ENCODE measurements at places on chromosomes 2 and 18.

GRCh38 chr2:147019311-147019710 lies 825.5 kb upstream of the ACVR2A start:
- no peak for DNase-seq

DNA sequence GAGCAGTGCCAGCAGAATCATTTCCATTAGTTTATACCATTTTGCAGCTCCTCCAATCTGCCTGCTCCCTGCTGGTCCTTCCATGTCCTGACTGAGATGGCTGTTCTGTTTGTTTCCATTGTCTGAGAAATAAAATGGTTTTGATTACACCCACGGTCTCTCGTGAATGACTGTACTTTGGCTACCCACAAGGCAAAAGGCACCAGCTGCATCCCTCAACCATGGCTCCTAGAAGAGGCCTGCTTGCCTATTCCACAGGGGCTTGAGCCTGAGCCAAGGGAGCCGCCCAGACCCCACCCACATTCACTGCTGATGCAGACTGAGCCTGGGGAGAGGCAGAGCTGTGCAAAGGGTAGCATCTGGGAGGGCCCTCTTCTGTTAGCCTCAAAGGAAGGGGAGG lies 31.2 kb downstream of the MARCHF4 start:
- no peak for DNase-seq

DNA sequence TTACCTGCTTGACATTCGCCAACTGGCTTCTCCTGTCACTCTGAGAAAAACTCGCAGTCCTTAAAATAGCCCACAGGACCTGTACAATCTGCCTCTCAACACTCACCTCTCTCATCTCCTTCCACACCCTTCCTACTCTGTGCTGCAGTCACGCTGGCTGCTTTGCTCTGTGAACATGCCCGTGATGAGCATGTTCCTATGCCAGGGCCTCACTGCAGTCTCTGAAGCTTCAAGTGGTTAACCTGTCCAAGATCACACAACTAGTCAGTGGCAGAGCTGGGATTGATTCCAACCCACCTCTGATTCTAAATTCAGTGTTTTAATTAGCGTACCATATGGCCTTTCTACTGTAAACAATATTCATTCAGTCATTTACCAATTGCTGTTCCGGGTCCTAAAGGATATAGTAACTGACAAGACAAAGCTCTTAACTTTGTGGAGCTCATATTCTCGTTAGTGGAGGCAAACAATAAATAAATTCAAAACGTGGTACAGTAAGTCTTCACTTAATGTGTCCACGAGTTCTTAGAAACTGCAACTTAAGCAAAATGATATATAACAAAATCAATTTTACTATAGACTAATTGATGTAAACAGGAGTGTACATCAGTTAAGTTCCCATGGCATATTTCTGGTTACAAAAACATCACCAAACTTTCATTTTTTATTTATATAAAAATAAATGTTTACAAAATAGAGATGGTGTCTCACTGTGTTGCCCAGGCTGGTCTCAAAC lies 38.9 kb upstream of the FBXO11 start:
- no peak for DNase-seq

- no peak for DNase-seq
These were observed 28.7 kb downstream of the ACAA2 start for GRCh38 chr18:49784427-49785185.

GRCh38 chr2:204313256-204313655 lies 232.0 kb upstream of the PARD3B start:
- no peak for DNase-seq

GRCh38 chr2:234502285-234502918 lies 5.5 kb upstream of the ARL4C start:
- no peak for DNase-seq

DNA sequence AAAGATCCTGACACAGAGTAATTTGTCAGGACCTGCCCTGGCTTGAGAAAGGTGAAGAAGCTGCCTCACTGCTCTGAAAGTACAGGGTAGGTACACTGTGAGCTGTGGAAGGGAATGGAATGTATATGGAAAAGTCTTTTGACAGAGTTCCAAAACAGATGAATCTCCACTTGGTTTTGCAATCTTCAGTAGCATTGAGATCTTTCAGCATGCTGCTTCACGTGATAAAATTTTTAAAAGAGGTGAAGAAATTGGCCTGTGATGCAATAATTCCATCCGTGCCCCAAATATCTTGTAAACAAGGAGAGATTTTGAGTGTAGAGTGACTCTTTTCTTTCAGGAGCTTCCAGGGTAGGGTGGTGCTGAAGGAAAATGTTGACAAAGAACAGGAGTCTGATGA lies 123.1 kb downstream of the OSR1 start:
- no peak for DNase-seq

DNA sequence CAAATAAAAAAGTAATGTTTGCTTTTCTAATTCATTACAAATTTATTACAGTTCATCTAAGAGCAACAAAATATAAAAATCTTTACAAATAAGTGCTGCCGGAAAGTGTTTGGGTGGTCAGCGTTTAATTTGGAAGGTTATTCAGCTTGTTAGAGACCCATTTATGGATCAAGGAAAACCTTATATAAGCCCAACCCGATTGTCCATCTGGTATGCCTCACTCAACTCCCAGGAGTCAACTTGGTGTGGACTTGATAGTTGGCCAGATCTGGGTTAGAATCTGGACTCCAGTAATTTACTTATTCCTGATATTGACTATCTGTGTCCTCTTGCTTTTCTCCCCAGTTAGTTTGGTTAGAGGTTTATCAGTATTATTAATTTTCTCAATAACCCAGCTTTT lies 106.2 kb downstream of the KCTD1 start:
- DNase-seq, result no peak

- no peak for DNase-seq
These were observed 3.3 kb downstream of the SLC8A1 start for GRCh38 chr2:40448476-40449079.

- DNase-seq, result no peak
These were observed 71.7 kb downstream of the MARCO start for GRCh38 chr2:119013671-119014070.

DNA sequence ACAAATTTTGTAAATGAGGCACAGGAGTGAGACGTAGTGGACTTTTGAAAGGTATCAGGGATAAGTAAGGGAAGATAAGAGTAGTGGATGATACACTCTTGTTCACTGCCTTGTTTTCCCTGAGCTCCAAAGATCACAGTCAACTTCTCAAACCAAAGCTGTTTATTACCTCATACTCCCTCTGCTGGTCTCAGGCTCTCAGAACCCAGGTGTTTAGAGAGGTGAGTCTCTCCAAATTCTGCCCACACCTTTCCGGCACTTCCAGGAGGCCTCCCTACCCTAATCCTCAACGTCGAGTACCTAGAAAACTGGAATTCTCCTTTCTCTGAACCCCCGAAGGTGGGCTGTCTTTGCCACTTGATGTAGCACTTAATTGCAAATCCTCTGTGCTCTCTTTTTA lies 621.1 kb downstream of the BCL11A start:
- DNase-seq, result no peak

- DNase-seq, result no peak
These were observed 120.8 kb downstream of the PLCL1 start for GRCh38 chr2:197925204-197925603.

DNA sequence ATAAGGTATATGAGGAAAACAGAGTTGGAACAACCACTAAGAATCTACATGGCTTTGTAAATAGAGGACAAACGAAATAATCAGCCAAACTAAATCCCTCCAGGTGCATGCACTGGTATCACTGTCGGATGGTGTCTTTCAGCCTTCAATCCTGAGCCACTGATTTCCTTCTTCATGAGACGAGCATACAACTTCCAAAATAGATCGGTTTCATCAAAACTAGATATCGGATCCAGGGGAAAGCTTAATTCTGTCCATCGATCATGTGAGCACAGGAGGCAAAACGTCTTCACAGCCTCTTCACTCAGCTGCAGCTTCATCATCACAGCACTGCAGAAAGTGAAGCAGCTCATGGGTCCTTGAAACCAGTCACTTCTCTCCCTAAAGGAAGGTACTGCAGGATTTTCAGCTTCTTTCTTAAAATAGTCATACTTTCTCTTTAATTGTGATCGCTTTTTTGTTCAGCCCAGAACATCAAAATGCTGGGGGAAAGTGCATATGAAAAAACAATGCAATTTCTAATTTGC lies 80.5 kb downstream of the DTNB start:
- DNase-seq, result no peak

GRCh38 chr2:192307530-192307929 lies 112.8 kb upstream of the TMEFF2 start:
- no peak for DNase-seq

GRCh38 chr2:24239553-24239952 lies 64.7 kb downstream of the FAM228A start:
- no peak for DNase-seq

DNA sequence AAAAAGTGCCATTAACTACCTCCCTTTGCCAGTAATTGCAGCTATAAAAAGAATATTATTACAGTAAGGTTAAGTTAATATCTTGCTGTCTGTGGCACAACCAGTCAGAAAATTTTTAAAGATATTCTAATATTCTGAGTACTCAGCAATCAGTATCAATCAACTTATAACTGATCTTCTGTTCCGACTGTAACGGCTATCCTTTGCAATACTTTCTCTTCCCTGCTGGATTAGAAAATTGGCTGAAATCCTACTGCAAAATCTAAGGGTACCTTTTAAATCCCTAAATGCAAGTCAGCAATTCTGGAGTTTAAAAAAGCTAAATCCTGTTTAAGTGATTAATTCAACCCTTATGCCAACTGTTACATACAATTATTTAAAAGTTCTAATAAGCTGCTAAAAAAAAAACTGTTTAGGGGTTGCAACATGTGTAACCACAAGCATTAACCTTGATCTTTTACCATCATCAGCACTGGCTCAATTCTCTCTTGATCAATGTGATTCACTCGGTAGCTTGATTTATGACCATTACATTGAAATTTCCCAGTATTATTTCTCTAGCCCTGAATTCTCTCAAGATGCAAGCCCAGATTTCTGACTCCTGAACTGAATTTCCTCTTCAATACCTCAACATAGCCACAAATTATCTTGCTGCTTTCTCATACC lies 20.5 kb downstream of the GAREM1 start:
- no peak for DNase-seq

GRCh38 chr2:47508641-47509040 lies 105.7 kb downstream of the MSH2 start:
- DNase-seq, result no peak

DNA sequence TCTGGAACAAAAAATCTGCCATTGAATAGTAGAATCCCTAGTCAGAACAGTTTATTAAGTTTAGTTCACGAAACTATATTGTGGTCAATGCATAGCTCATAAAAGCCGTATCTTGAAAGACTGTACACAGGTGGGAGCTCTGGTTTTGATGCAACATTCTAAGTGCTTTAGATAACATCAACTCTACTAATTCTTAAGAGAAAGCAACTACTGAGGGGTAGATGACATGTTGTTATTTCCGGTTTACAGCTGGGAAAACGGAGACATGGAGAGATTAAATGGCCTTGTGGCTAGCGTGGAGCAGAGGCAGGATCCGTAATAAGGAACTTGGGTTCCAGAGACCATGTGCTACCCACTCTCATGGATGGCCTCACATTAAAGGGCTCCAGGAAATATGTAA lies 4.2 kb upstream of the ITGA6 start:
- DNase-seq, result no peak

GRCh38 chr2:135163306-135163705 lies 111.2 kb downstream of the RAB3GAP1 start:
- no peak for DNase-seq

- DNase-seq, result no peak
These were observed 857 bp upstream of the INHBB start for GRCh38 chr2:120344976-120345581.

DNA sequence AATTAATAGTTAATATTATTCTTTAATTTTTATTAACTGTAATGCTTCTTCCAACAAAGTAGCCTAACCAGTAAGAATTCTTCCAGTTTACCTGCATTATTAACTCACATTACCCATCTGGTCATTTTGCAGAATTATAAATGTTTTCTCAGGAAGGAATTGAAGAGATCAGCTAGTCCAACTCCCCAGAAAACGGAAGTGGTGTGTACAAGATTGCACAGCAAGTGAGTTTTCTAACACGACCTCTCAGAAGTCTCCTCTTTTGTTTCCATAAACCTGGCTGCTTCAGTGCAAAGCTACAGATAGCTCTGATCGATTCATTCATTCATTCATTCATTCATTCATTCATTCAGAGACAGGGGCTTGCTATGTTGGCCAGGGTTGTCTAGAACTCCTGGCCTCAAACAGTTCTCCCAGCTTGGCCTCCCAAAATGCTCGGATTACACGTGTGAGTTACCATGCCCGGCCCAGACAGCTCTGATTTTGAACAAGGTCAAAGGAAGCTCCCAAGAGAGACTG lies 128.8 kb upstream of the REV1 start:
- DNase-seq, result no peak

GRCh38 chr2:54366487-54367280 lies 89.4 kb upstream of the SPTBN1 start:
- no peak for DNase-seq

DNA sequence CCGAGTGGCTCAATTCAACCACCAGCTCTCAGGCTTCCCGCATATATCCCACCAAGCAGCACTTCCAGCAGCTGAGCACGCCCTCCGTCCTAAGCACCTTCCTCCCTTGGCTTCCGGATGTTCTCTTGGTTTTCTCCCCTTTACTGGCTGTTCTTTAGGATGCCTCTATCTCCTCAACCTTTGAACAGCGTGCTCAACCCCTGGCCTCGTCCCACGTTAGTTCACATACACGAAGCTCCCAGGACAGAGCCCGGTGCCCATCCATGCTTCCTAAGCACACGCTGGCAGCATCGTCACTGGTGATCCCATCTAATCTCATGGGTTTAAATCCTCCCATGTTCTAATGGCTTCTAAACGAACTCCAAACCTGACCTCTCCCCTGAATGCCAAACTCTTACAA lies 3.7 kb downstream of the CYS1 start:
- DNase-seq, result no peak

GRCh38 chr2:232203936-232204335 lies 174.6 kb upstream of the ALPP start:
- no peak for DNase-seq

GRCh38 chr2:37664231-37664643 lies 7.2 kb downstream of the CDC42EP3 start:
- DNase-seq, result no peak

DNA sequence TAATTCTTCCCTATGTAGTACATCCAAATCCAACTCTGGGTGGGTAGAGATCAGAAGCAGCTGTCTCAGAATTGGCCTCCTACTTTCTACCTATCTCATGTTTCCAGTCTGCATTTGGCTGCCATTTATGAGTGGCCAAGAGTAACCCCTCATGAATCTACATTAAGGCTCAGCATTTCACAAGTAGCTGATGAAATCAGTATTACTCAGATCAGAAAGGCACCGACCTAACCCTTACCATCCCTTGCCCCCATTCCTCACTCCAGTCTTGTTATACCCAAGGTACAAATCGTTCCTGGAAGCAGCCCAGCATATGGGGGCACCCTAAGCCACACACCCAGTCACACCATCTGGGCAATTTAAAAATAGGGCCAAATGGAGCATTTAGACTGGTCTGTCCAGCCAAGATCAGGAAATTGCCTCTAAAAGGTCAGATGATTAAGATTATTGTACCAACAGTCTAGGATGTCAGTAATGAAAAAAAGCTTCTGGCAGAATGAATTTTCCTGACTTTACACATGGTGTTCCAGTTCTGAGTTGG lies 37.1 kb downstream of the CD28 start:
- DNase-seq, result no peak

GRCh38 chr18:54140641-54141040 lies 83.8 kb downstream of the MBD2 start:
- DNase-seq, result no peak
